ENCODE measurements at places on chromosomes 2 and 18.
A peak's percentile ranks its signal among the peaks of the same experiment; 100 is the strongest.

GRCh38 chr18:79657342-79657996 is 22.1 kb upstream of the CTDP1 start:
- DNase-seq: peak; percentile 42

- no peak for DNase-seq
These were observed 255.3 kb downstream of the BCL11A start for GRCh38 chr2:60298006-60298696.

DNA sequence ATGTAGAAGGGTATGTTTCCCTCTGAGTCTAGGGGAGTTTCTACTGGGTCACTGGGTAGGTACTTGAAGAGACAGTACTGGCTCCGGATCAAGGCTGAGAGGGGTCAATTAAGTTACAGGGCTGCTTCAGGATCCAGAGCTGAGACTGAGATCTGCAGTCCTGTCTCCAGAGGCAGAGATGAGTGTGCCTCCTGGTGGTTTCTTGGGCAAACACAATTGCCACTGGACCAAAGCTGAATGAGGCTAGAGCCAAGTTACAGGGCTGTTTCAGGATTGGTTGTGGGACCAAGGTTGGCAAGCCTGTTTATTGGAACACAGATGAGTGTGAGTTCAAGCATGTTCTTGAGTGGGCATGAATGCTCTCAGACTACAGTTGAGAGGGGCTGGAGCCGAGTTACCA is 157.9 kb downstream of the ADCYAP1 start:
- peak; percentile 32 for DNase-seq

DNA sequence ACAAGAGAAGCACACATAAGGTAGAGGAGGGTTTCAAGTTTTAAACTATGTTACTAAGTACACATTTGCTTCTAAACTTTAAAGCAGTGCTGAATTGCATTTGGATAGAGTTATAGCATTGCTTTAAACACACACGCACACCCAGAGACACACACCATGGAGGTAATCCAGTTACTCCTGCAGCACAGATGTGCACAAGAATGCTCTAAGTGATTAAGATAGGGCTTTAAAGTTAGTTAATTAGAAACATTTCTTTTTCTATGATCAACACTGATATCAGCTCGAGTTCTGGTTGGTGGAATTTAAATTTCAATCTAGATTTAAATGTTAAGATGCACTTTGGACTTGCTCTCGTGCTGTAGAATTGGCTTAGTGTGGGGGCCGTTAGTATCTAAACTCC is 492.3 kb downstream of the ZEB2 start:
- DNase-seq: no peak

GRCh38 chr18:44895176-44895798 is 214.6 kb downstream of the SETBP1 start:
- peak; percentile 87 for DNase-seq

DNA sequence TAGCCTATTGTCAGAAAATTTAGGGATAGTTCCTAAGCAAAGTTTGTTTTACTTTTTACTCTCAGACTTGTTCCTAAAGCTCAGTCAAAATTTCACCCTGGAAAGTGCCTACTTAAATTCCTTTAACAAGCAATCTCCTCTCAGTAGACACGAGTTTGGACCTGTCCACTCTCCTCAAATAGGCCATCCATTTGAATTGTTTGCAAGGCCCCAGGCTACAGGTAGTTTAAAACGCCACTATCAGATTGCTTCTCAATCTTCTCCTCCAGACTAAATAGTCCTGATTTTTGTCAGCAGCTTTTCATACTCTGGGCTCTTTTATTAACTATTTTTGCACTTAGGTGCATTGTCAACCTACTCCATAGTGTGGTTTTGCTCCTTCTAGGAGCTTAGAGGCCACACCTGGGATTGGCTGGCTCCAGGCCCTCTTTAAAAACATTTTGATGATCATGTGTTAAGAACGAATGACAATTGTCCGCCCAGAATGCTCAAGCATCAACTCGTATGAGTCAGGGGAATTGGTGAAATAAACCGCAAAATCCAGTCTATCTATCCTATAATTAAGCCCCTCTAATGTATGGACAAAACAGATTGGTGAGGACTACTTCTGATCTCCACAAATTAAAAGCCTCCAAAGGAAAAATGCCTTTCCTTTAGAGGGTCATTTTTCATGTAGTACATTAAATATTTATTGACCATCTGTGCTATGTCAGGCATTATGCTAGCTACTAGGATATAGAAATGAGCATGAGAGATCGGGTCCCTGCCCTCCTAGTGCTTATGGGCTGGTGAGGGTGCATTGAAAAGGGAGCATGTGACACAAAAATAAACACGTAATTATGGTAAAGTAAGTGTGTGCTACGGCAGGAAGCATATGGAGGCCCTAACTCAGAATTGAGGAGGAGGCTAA is 333.8 kb upstream of the TNP1 start:
- DNase-seq: no peak

DNA sequence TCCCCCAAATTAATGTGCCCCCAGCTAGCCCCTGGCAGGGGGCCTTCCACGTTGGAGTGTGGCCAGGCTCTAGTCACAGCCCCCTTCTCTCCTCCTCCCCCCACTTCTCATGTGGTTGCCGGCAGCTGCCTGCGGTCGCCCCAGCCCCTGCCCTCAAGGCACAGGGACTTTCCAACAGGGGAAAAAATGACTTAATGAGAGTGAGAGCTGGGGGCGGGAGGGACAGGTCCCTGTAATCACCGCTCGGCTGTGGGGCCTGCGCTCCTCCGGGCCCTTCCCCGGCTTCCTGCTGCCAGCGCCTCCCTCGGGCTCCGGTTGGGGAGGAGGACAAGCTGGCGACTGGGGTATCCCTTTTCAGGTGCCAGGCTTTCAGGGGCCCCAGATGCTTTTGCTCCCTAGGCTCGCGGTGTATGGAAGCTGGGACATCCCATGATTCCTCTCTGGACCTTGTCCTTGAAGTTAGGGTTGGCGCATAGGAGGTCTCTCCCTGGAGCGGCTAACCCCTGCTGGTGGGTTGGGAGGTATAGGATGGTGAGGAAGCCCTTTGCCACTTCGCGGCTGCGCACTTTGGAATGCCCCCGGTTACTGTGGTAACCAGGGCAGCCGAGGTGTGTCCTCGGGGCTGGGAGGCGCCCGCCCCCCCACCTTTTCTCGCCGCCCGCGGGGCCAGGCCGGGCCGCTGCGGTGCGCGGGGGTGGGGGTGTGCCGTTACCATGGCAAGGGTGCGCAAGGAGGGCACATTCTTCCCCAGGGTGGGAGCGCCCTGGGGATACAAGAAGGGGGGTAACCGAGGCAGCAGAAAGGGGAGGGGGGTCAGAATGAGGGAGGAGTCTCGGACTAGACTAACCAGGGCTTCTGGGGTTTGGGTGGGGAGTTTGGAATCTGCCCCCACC is 16.1 kb downstream of the WNT10A start:
- peak; percentile 82 for DNase-seq

- peak; percentile 19 for DNase-seq
These were observed 28.7 kb upstream of the GALNT14 start for GRCh38 chr2:31166925-31167324.

DNA sequence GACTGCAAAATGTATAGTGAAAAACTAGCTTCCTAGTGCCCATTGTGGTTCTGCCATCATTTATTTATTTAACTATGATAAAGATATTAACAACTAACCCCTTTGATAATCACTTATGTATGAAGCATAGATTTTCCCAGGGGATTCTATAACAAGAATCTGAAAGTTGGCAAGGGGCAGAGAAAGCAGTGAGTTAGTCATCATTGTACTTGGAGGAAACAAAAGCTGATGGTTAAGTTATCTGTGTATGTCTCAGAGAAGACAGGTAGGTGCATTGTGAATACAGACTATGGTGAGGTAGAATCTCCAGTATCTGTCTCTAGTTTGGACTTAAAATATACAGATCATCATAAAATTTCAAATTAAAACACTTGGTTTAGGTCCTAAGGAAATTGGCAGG is 2159.1 kb upstream of the CELF4 start:
- DNase-seq: no peak

GRCh38 chr2:76288146-76288545 is 577.4 kb upstream of the GCFC2 start:
- DNase-seq: no peak

DNA sequence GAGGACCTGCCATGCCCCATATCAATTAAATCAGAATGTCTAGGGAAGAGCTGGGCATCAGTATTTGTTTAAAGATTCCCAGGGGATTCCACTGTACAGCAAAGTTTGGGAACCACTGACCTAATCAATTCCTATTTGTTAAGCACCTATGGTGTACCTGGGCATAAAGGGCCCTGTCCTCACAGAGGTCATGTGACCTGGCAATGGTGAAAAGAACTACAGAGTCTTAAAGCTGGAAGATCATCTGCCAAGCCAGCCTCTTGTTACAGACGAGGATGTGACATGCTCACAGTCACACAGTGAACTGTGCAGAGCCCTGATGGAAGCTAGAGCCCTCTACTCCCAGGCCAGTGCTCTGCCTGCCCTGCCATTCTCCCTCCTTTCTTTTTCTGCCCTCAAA is 23.3 kb downstream of the SLC14A2 start:
- no peak for DNase-seq

GRCh38 chr18:34659579-34660517 is 50.2 kb upstream of the DTNA start:
- peak; percentile 93 for DNase-seq

DNA sequence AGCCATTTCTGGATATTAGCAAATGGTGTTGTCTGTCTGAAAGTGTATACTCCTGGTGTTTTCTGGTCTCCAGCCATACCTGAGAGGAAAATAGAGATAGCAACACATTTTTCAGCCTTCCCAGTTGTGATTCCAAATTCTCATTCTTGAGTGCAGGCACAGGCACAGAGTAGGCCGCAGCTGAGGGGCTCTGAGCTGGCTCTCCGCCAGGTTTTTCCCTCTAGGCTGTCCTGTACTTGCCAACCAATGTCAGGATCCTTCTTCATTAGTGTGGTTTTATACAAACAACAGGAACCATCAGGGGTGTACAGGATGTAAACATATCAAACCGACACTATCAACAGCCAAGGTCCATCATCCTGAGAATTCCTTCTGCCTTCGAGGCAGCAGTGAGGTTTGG is 1733.6 kb upstream of the CELF4 start:
- DNase-seq: no peak

DNA sequence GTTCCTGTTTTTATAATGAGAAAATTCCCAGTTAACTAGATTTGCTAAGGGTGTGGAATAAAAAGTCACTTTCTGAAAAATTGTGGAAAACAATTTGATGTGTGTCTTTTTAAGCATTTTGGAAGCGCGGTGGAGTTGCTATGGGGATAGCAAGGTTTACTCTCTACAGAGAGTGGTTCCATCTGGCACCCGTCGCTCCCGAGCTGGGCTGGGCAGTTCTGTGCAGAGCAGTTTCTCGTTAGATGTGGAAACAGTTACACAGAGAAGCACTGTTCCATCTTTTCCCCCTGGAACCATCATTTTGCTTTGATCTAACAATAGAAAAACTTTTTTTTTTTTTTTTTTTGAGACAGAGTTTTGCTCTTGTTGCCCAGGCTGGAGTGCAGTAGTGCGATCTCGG is 17.4 kb downstream of the LDLRAD4 start:
- DNase-seq: no peak

- DNase-seq: no peak
These were observed 58.8 kb downstream of the CCDC195 start for GRCh38 chr2:224657349-224657748.

- no peak for DNase-seq
These were observed 123.2 kb upstream of the GLI2 start for GRCh38 chr2:120612471-120612870.

- no peak for DNase-seq
These were observed 20.7 kb downstream of the SFT2D3 start for GRCh38 chr2:127721978-127722355.

GRCh38 chr18:62894681-62895390 is 179.5 kb downstream of the PHLPP1 start:
- DNase-seq: no peak

DNA sequence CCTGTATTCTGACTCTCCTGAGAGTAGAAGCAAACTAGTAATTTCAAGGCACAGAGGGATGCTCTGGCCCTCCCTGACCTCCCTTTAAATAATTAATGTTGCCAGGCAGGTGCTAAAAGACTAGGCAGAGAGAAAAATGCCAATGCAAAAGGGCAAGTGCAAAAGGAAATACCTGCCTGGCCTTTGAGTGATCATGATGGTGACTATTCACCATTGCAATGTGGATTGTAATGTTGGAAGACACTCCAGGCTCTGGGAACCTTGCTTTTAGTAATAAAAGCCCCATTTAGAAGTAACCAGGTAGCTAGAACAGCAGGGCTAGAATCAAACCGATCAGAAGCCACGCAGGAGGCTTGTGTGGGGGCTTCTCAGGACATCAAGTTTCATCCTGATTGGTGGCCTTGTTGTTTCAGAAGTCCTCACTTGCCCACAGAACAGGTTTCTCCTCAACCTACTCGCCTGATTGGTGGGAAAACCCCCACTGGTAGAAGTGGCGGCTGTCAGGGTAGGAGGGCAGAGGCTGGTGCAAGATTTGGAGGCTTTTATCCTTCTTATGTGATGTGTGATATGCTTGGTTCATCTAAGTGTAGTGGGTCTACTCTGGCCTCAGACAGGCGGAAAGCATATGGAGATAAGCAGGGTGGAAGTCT is 16.0 kb upstream of the CHRNA1 start:
- DNase-seq: no peak

GRCh38 chr2:220956429-220956828 is 615.7 kb downstream of the EPHA4 start:
- DNase-seq: no peak

DNA sequence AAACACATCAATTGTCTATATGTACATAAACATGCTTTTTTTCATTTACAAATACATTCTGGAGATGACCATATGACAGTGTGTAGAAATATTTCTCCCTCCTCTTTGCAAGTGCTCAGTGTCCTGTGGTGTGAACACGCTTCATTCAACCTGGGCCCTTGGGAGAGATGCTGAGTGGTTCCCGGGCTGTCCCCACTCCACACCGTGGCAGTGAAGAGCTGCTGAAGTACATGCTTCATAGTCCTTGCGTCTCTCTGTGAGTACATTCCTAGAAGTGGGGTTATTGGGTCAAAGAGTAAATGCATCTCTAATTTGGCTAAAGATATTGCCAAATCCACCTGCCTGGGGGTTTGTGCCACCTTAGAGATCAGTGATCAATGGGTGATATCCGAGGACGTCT is 6.5 kb upstream of the GPR35 start:
- no peak for DNase-seq

- no peak for DNase-seq
These were observed 132.1 kb downstream of the TCF4 start for GRCh38 chr18:55455938-55456337.

GRCh38 chr2:86218124-86218523 is 18.9 kb downstream of the MRPL35 start:
- no peak for DNase-seq

- DNase-seq: peak; percentile 47
These were observed 45.2 kb upstream of the SULT1C3 start for GRCh38 chr2:108194409-108195132.

- no peak for DNase-seq
These were observed 147.3 kb upstream of the SPRED2 start for GRCh38 chr2:65579506-65580235.
